ENCODE measurements at places on chromosomes 6 and 20.

DNA sequence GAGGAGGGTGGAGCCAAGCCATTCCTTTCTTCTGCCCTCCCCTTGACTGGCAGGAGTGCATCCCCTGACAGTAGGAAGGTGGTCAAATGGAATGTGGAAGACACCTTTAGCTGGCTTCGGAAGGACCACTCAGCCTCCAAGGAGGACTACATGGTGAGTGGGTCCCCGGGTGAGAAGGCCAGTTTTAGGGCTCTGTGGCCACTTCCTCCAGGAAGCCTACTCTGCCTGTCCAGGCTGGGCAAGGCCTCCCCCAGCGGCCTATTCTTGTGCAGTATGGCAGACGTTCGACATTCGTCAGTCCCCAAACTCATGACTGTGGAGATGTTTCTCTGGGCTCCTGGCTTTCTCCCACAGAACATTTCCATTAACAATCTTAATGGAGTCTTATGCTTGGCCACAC is 9.1 kb downstream of the PCIF1 start:
- DNase-seq = no peak

- no peak for DNase-seq
Measured at GRCh38 chr6:146481527-146481926, 62.1 kb upstream of the RAB32 start.

- DNase-seq = peak; percentile 63
Measured at GRCh38 chr6:36765594-36766398, 68.2 kb downstream of the RAB44 start.

GRCh38 chr6:114144887-114145851 is 174.2 kb upstream of the HDAC2 start:
- no peak for DNase-seq

GRCh38 chr6:155100087-155100486 is 105.0 kb downstream of the TIAM2 start:
- DNase-seq = no peak

DNA sequence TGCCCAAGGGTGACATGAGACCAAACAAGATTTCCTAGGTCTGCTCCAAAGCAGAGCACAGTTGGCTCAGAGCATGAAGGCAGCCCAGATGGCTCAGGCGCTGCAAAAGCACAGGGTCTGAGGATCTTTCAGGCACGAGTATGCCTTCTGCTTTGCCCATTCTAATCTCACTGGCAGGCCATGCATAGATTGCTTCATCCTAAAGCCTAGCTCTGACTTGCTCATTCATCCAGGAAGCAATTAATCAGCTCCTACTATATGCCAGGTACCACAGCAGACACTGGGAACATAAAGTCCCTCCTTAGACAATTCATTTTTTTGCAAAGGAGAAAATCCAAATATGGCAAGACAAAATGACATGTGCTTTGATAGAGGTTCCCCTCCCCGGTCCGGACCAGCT is 31.2 kb downstream of the GPLD1 start:
- no peak for DNase-seq

DNA sequence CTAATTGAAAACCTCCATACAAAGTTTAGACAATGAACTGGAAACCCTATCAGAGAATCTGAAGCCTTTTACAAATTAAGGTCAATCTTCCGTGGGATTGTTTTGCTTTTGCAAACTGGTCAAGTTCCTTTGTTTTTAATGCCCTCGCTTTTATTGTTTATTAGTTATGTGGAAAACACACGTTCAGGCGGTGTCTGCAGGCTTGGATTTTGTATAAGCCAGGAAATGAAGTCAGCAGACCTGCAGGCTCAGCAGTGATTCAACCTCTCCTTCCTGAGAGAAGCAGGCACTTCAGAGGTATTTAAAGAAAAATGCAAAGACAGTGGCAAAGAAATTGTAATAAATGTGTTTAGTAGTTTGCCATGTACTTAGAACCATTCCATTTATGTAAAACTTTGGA is 103.4 kb upstream of the PDE10A start:
- DNase-seq = no peak

DNA sequence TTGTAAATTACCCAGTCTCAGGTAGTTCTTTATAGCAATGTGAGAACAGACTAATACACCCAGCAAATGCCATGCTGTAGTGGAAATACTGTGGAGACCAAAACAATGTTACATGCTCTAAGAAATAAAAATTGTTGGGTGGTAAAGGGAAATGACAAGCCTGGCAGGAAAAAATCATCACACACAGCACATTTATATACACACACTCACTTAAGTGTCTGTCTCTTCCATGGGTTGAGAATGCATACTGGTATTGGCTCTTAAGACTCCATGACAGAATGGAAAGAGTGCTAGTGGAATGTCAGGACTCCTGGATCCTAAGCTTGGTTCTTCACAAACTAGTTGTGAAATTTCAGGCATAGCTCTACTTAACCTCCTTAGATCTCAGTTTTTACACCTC is 343.0 kb downstream of the CD83 start:
- DNase-seq = no peak

DNA sequence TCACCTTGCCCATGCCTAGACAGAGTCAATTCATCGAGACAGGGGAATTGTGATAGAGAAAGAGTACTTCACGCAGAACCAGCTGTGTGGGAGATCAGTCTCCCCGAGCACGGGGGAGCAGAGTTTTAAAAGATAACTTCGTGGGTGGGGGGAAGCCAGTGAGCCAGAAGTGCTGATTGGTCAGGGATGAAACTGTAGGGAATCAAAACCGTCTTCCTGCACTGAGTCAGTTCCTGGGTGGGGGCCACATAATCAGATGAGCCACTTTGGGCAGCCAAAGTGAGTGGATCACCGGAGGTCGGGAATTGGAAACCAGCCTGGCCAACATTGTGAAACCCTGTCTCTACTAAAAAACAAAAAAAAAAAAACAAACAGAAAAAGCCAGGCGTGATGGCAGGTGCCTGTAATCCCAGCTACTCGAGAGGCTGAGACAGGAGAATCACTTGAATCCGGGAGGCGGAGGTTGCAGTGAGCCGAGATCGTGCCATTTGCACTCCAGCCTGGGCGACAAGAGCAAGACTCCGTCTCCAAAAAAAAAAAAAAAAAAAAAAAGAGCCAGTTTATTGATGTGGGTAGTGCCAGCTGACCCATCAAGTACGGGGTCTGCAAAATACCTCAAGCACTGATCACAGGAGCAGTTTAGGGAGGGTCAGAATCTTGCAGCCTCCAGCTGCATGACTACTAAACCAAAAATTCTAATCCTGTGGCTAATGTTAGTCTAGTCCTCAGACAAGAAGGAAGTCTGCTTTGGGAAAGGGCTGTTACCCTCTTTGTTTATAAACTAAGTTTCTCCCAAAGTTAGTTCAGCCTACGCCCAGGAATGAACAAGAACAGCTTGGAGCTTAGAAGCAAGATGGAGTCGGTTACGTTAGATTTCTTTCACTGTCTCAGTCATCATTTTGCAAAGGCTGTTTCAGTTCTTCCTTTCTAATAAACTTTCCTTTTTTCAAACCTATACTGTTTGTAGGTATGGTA is 3.9 kb upstream of the TRIM39 start:
- DNase-seq = no peak

DNA sequence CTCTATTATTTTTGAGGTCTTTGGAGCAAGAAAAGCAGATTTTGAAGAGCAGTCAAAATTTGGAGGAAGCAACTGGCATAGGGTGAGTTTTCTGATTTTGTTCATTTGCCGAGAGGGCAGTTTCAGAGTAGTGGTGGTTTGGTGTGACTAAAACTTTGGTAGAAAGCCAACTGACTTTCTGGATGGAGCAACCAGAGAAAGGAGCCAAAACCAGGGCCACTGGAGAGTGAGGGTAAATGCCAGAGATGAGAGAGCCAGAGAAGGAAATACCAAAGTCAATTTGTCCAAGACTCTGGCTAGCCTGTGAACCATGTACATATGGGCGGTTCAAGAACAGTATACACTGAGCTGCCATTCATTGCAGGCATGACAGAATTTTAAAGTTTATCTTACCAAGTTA is 40.5 kb upstream of the ZBTB24 start:
- DNase-seq = no peak

DNA sequence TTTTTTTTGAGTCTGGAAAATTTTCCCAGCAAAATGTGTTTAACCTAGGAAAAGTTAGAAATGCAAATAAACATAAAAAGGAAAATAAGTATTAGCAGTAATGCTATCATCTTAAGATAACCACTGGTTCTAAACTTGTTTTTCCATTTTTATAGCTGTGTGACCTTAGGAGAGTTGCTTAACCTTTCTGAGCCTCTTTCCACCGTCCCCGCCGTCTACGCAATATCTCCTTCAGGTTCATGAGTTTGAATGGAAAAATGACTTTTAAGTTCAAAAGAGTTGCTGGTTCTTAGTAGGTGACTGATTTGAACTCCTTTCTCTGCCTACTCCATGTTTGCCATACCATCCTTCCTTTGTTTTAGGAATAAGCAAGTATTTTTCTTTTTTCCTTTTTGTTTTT is 44.0 kb downstream of the GMPR start:
- DNase-seq = no peak

All from activated naive CD8-positive, alpha-beta T cell treated with anti-CD3 and anti-CD28 coated beads, Interleukin-2, amount 50 U/mL, for 16 hours (primary cell).